Esophagus mucosa (tissue), 1 donor: ENCODE measurements at places on chromosomes 3 and 15. TPM values are rescaled to one million over a fixed set of nuclear protein-coding genes. Genes with fewer than 3 reads are reported as not detected.

DNA sequence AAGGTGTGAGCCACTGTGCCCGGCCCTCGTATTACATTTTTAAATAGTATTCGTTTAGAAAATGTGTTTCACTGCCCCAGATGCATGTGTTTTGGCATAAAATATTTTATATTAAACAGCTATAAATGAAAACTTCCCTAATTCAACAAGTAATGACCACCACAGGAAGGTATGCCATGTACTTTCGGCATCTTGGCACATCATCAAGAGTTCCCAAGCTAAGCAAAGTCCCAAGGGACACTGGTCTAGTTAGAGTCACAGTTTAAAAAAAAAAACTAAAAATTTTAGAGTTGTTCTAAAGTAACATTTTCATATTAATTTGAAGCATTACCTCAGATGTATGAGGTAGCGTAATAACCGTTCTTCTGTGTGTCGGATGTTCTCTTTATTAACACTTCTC lies 15.6 kb upstream of the ARPP19 start:
- no peak for ATAC-seq

Gene IGDCC3
- total RNA-seq, result 0.08 TPM

Gene ALS2CL
- 55.7 TPM for total RNA-seq

DNA sequence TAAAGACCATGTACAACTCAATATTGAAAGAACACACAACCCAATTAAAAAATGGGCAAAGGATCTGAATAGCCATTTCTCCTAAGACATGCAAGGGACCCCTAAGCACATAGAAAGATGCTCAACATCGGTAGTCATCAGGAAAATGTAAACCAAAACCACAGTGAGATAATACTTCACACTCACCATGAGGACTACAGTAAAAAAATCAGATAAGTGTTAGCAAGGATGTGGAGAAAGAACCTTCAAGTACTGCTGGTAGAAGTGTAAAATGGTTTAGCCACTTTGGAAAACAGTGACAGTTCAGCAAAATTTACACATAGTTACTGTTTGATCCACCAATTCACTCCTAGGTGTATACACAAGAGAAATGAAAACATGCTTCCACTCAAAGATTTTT lies 30.1 kb upstream of the XIRP1 start:
- ATAC-seq, result no peak

DNA sequence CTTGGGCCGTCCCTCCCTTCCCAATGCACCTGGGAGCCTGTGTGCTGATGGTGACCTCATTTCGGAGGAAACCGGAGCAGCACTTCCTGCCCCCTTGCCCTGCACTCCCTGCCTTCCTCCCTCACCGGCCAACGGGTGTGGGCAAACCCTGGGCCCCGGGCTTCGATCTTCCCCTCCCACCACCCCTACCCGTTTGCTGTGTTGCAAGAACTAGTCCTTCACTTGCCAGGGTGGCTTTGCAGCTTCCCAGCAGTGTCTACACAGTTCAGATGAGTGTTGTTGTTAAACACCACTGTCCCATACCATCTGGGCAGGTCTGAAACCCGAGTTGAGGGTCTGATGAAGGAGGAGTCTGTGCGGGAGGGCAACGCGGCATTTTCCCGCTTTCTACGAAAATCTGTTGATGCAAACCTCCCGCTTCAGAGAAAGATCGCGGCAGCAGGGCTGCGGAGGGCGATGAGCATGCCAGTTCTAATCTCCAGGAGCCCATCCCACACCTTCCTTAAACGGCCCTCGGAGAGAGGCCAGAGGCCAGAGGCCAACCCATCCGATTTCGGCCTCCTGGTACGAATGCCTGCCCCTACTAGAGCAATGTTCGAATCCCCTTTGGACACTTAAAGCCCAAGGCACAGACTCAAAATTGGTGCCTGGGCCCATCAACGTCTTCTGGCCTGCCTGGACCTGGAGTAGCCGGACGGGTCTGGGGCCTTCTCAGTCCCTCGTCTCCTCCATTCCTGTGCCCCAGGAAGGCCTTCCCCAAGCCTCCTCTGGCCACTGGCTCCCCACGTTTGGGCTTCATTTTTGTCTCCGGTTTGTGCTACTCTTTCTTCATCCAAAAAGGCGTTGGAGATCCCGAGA lies 35.7 kb upstream of the POLG start:
- no peak for ATAC-seq

Gene ZNF385D
- total RNA-seq, result 1.7 TPM

Gene MEIS2
- total RNA-seq, result 10.3 TPM

Gene TNFSF10
- 40.2 TPM for total RNA-seq

GRCh38 chr3:142224482-142225072 lies 808 bp downstream of the GK5 start:
- no peak for ATAC-seq

- no peak for ATAC-seq
Observed at GRCh38 chr3:140682586-140682985, 4.7 kb downstream of the TRIM42 start.

DNA sequence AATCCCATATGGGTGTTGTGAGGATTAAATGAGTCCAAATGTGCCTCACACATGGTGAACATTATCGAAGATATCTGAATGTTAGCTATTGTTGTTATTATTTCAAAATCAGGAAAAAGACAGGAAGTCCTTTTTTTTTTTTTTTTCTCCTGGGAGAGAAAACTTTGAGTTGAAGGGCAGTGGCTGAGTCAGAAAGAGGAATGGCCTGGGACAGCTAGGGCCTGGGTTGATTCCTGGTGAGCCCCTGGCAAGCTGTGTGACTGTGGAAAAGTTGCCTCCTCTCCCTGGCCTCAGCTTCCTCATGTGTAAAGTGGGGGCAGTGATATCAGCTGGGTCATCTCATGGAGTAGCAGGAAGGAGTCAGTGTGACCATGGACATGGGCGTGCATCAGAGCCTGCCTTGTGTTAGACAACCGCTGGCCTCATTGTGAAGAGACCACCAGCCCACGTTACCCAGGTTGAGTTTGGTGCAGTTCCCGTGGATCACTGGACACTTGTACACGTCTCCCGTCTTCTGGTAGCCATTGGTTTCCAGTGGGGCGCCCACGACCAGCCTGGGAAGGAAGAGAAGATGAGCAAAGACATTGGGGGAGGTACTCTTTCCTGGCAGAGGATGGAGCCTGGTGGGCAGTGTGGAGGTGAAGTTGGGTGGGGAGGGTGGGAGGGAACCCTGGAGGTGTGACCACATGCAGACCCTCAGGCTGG lies 63.1 kb downstream of the ITGA11 start:
- ATAC-seq, result no peak

Gene CHST2
- 1.5 TPM for total RNA-seq

- ATAC-seq, result no peak
Observed at GRCh38 chr3:124007186-124007585, 15.3 kb upstream of the ROPN1 start.

DNA sequence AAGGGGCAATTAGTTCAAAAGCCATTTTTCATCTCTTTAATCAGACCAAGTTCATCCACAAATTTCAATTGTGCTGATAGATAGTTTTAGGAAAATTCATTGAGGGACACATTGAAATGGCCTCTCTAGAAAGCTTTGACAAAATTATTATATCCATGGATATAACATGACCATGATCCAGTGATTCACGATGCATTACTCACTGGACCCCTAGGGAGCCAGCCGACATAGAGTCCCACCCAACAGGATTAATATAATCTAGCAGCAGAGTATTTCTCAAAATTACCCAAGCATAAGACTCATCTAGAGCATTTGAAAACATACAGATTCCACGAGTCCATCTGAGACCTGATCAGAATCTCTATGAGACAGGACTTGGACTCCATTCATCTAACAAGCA lies 100.3 kb downstream of the FRMD5 start:
- no peak for ATAC-seq

Gene P2RY12
- total RNA-seq, result not detected

DNA sequence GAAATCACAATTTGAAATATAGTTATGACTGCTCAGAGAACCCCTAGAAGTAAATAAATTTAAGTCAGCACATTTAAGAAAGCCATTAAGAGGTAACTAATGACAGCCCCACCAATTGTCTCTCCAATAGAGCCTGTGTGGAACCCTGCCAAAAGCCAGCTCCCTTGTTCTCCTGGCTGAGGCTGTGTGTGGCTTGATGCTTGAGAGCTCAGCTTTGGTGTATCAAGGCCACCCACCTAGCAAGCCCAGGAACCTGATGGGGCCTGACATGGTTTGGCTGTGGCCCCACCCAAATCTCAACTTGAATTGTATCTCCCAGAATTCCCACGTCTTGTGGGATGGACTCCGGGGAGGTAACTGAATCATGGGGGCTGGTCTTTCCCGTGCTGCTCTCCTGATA lies 106.9 kb downstream of the LRRN1 start:
- ATAC-seq, result no peak

Gene GHSR
- total RNA-seq, result not detected

DNA sequence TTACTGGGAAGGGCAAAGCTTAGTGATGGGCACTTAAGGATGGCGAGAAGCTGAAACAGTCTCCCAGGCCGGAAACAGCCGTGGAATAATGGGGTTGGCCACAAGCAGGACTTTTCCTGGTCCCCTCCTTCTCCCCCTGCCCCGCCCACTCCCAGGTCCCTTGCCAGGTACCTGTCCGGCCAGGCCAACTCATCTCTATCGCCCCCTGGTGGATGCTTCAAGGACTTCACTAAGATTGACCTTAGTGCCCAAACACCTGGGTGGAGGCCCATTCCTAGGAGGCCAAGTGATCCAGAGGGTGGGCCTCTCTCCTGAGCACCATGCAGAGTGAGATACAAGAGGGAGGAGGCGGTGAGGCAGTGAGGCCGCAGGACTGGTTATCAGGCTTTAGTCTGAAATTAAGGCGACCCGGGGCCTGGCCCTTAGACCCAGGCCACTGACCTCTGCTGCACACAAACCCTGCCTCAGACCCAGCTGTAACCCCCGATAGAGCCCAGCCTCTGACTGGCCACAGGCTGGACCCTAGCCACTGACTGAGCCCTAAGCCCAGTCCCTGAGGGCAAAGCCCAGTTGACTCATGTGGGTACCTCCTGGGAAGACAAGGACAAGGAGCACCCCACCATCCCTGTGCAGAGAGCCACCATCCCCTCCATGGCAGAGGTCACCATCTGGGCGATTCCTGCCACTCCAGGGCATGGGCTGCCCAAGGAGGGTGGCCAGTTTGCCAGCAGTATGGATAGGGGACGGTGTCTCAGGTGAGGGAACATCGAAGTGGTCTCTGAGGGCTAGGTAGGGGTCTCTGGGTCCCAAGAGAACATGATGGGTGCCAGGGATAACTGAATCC lies 37.6 kb downstream of the VIPR1 start:
- ATAC-seq, result peak; percentile 65

Gene PLA2G4D
- 1.5 TPM for total RNA-seq

DNA sequence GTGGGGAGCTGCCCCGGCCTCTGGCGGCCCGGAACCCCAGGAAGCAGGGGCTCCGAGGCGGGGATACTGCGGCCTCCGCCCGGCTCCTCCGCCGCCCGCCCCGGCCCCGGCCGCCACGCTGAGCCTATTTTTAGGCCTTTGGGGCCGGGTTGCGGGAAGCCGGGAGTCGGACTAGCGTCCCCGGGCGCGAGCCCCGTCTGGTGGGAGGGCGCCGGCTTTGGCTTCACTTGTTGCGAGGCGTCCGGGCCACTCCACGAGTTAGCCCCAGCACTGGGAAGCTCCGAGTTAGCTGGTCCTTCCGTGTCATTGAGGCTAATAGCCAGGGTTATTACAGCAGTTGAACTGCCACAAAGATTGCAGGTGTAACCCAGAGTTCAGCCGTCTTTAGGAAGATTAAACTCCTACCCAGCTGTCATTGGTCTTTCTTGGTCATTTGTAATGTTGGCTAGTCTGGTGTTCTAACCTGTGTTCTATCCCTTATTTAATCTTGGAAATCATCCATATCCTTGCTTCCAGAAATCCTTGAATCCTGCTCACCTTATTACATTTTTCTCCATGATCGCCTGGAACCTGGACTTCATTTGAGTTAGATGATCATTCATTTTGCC lies 791 bp downstream of the GYG1 start:
- ATAC-seq, result peak; percentile 51

Gene NME9
- not detected for total RNA-seq

- no peak for ATAC-seq
Observed at GRCh38 chr3:132995971-132996370, 42.2 kb upstream of the TMEM108 start.
